ENCODE measurements at places on chromosomes 3 and 15.
A peak's percentile ranks its signal among the peaks of the same experiment; 100 is the strongest.

DNA sequence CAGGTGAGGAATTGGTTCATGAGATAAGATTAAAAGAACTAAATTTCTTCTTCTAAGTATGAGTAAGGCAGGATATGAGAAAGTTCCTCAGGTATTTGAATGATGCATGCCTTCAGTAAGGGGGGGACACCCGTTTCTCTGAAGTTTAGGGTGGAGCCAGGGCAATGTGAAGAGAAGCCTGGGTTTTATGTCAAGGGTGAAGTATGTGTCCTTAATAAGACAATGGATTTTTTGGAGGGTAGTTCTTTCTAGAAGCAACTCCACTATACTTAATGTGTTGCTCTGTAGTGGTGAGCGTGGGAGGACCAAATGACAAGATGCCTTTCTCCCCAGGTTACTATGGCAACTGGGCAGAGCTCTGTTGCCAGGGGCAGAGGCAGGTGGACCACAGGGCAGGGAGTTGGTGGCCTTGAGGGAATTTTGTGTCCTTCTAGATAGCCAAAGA is 44.0 kb downstream of the PHLDB2 start:
- no peak for DNase-seq

- DNase-seq: no peak
Observed at GRCh38 chr3:197417911-197418618, 119.7 kb upstream of the DLG1 start.

DNA sequence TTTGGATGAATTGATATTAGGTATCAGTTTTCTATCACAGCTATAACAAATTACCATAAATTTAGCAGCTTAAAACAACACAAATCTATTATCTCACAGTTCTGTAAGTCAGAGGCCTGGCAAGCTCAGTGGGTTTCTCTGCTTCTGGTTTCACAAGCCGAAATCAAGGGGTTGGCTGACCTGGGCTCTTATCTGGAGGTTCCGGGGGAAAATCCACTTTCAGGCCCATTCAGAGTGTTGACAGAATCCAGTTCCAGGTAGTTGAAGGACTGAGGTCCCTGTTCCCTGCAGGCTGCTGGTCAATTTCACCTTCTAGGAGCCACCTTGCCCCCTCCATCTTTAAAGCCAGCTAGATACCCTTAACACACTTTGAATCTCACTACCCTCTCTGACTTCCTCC is 11.1 kb upstream of the HHATL start:
- DNase-seq: no peak

DNA sequence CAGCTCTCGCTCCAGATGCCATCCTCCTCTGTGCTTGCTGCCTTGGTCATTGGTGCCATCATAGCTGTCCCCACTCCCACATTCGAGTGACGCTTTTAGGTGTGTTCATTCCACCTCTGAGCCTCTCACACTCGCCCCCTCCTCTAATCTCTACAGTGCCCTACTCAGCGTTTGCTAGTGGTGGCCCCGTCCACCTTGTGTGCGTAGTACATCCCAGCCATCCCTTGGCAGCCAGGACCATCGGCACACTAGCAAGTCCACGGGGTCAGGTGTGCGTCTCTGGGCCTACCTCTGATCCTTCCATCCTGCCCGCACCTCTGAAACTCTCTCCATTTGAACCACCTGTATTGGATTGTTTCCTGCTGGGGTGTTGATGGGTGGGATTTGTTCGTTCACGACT is 54.2 kb upstream of the RGMA start:
- no peak for DNase-seq

GRCh38 chr3:134459562-134459961 is 26.2 kb downstream of the ANAPC13 start:
- DNase-seq: no peak

GRCh38 chr15:61640756-61641155 is 411.7 kb upstream of the RORA start:
- no peak for DNase-seq

DNA sequence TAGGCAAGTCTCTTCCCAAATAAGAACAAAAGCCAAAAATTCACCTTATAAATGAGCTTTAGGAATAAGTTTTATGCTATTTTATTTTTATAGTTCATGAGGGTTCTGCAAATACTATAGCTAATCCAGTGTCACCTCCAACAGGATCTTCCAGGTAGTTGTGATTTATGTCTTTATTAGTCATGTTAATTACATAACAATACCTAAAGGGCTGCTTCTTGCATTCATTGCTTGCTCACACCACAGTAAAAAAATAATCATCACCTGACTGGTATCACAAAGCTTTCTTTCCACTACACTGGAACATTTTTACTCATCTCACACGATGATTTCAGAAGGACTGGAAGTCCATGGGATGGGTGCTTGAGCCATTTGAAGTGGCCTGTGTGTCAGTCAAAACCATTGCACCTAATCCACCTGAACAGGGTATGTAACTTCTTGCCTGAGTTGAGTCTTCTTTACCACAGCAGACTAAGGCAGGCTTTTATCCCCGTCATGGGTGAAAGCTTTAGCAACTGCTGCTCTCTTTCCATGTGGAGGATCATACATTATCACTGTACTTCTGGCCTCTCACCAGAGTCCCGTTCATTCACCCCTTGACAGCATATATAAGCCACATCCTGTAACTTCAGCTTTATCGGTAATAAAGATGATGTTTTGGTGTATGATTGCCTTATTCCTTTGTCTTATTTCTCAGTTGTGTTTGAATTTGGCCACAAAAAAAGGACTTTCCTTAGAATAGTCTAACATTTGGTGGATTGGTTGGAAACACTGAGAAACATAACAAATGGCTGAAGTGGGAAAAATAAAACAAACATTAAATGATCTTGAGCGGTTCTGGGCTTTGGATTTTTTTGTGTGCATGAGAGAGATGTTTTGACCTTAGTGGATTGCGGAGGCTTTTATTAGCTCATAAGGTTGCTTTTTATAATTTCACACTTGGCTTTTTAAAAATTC is 382.6 kb upstream of the THBS1 start:
- DNase-seq: no peak

DNA sequence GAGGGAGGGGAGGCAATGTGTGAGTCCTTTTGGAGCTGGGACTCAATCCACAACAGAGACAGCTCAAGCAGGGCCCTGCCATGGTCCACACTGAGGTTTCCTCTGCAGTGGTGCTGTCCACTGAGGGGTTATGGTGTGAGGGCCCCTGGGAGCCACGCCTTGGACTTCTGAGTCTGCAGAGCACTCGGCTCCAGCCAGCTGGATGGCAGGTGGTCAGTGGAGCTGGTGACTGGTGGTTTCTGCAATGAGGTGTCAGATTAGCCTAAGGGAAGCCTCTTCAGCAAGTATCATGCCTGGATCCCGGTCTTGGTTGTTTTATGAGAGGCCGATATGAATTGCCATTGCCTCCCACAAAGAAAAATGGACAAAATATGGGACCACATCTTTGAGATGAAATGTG is 21.7 kb downstream of the LSM3 start:
- DNase-seq: no peak

DNA sequence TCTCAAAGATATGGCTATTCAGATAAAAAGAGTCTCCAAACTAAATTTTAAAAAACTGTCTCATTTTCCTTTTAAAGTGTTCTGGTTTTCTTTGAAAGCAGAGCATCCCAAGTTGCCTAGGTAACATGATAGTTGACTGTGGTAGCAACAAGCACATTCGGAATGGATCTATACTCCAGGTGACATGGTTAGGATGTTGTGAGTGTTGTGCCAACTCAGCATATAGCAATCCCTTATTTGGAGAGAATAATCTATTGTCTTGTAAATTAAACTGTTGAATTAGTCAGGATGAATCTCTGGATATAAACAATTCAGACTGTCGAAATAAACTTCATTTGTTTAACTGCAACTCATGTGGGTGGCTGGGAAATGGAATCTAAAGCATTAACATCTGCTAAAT is 418.6 kb downstream of the TUSC7 start:
- no peak for DNase-seq

GRCh38 chr3:31370681-31371080 is 162.0 kb upstream of the STT3B start:
- no peak for DNase-seq

DNA sequence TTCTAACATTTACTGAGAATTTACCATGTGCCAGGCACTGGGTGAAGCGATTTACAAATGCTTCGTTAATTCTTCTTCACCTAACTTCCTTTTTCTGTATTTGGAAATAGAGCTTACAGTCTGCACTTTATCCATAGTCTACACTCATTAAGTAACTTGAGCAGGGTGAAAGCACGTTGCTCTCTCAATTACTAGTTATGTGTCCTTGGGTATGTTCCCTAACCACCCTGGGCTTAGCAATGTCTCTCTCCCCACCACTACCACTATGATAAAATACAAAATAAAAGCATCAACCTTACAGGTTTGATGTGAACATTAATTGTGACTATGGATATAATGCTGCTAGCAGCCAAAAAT is 172.9 kb upstream of the SLC2A2 start:
- no peak for DNase-seq

DNA sequence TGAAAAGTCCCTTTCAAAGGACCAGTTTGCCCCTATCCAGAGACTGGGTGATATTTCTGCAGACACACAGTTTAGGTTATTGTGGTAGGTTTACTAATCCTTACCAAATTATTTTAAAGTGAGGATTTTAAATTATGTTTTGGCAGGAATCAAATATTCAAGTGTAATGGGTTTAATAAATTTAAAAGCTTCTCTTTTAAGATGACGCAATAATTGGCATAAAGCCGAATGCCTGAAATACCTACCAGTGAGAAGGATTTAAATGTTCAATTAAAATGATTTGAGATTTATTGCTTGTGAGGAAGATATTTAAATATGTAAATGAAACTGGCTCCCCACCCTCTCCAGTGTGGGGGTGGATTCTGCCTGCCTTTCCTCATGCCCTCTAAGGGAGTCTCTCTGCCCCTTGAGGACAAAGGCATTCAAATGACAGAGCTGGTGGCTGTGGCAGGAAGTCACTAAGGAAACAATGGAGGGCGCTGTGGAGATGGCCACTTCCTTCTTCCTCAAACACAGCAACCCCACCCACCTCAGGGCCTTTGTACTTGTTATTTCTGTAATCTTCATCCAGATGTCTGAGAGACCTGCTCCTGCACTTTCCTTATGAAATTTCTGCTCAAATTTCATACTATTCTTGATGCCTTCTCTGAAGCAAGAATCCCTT is 131.7 kb downstream of the TNIK start:
- no peak for DNase-seq

- no peak for DNase-seq
Observed at GRCh38 chr15:89146366-89146765, 58.1 kb downstream of the ABHD2 start.

DNA sequence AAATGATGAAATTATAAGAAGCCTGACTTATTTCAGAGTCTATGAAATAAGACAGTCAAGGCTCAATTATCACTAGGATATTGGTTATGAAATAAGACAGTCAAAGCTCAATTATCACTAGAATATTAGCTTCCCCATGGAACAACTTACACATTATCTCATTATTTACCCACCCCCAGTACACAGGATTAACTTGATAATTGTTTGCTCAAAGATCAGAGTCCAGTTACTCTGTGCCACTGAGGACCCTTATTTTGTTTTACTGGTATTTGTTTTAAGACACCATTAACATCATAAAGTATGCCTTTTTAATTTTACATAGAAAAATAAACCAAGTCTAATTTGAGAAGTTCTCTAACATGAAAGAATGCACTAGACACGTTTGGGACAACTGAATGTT is 225.4 kb downstream of the SI start:
- DNase-seq: no peak

DNA sequence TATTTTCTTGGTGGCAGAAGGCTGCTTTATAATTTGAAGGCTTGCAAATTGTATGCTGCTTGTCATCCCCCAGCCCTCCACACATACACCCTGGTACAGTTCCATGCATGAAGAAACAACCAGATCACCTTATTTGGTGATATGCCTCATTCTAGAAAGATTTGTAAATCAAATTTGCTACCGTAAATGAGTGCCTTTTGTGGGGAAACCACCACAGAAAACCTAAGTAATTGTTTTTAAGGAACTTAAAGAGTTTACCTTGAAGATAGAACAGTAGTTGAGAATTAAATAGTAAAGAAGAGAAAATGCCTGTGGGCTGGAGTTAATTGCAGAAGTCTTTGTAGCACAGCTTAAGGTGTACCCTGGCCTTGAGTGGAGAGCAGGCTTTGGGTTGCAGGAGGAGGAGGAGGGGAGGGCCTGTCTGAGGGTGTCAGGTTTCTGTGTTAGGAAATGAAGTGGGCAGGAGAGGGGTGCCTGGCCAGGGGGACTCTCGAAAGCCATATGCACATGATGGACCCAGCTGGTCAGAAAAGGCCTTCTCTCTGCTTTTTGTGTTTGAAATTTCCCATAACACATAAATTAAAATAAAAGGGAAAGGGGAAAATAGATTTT is 6.9 kb downstream of the NIPA2 start:
- DNase-seq: no peak

GRCh38 chr15:98758224-98758623 is 109.9 kb downstream of the IGF1R start:
- DNase-seq: no peak

DNA sequence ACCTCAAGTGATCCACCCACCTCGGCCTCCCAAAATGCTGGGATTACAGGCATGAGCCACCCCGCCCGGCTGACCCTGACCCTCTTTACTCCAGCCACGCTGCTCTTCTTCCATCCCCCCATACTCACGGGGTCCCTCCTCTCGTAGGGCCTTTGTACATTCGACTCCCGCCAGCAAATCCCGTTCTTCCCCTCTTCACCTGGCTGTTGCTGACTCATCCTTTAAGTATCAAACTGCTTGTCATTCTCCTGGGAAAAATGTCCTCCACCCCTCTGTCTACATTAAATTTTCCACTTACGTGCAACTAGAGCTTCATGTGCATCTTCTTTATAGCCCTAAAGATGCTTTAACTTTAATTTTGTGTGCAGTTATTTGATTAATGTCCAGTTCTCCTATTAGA is 203.1 kb downstream of the OPA1 start:
- DNase-seq: no peak

- DNase-seq: no peak
Observed at GRCh38 chr15:37550360-37551024, 383.9 kb upstream of the TMCO5A start.

GRCh38 chr3:34683851-34684250 is 885.4 kb downstream of the PDCD6IP start:
- DNase-seq: peak; percentile 3

DNA sequence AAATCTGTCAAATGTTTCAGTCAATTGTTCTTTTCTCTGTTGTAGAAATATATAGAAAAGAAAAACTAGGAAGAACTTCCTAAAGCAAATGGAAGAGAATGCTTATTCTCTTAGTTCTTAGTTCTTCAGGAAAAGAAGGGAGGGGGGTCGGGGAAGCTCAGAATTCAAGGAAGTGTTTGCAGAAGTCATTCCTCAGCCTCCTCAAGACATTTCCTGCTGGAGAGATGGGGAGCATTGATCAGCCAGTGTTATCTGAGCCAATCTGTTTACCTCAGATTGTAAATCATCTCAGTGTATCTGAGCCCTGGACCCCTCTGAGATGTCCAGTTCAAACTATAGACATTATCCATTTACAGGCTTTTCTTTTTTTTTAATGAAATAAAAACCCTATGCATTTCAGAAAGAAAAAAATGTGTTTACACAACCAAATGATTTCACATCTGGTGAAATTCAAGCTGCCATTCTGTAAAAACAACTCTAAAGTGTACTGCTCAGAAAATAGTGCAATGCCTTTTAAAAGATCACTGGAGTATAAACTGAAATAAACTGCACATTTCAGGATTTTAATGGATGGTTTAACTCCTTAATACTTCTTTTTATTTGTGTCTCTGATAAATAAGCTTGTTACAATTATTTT is 460.7 kb downstream of the ROBO1 start:
- DNase-seq: no peak

All from stimulated activated CD4-positive, alpha-beta T cell treated with anti-CD3 and anti-CD28 coated beads, TNF-alpha, amount 100 ng/mL, for 48 hours (primary cell).